ENCODE measurements at places on chromosomes 4 and X. TPM values are rescaled to one million over a fixed set of nuclear protein-coding genes. Genes with fewer than 3 reads are reported as not detected.

GRCh38 chrX:1609311-1609710, 5.5 kb upstream of the ASMT start:
- no peak for DNase-seq

The WNK3 gene
- 0.63 TPM for polyA plus RNA-seq

The FGFBP2 gene
- not detected for polyA plus RNA-seq

DNA sequence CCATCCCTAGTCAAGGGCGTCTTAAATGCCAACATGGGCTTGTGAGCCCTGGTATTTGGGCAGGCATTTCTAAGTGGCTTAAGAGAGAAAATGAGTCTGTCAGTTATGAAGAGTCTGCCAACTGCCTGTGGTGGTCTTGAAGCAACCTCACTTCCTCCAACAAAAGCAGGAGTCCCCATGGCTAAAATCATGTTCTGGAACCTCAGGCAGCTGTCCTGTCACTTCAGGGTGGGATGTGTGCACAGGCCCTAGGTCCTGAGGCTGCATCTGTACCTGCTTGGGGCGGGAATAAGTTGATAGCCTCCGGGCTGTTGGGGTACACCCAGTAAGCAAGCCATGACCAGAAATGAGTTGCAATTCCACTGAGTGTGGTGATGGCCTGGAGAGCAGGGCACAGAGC, 115.0 kb upstream of the SCML1 start:
- no peak for DNase-seq

- DNase-seq, result no peak
These were observed 216.6 kb upstream of the INTU start for GRCh38 chr4:127416115-127416514.

The TKTL2 gene
- not detected for polyA plus RNA-seq

DNA sequence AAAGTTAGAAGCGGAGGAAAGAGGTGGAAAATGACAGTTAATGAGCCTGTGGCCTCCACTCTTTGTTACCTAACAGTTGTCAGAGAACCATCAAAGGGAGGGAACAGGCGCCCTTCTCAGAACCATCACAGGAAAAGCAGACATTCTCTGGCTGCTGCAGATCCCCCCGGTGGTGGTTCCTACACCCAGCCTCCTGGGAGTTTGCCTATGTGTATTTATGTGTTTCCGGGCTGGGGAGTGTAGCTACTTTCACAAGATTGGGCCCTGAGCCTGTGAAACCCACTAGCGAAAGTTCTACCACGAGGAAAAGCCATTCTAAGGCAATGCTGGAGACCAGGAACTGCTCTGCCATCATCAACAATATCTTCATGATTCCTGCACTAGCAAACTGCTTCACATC, 52.7 kb upstream of the BCOR start:
- no peak for DNase-seq

- no peak for DNase-seq
These were observed 150.5 kb downstream of the RNF150 start for GRCh38 chr4:140982613-140983340.

The CETN2 gene
- 70.9 TPM for polyA plus RNA-seq

GRCh38 chrX:13761606-13762414, 27.3 kb downstream of the OFD1 start:
- no peak for DNase-seq

The PDZD4 gene
- 0.04 TPM for polyA plus RNA-seq

- DNase-seq, result no peak
These were observed 60.5 kb upstream of the C1GALT1C1 start for GRCh38 chrX:120690344-120690743.

- DNase-seq, result no peak
These were observed 90.8 kb downstream of the TSPAN5 start for GRCh38 chr4:98567611-98568010.

The TMEM175 gene
- polyA plus RNA-seq, result 27.9 TPM

- no peak for DNase-seq
These were observed 3.7 kb downstream of the LIMCH1 start for GRCh38 chr4:41541687-41542094.

DNA sequence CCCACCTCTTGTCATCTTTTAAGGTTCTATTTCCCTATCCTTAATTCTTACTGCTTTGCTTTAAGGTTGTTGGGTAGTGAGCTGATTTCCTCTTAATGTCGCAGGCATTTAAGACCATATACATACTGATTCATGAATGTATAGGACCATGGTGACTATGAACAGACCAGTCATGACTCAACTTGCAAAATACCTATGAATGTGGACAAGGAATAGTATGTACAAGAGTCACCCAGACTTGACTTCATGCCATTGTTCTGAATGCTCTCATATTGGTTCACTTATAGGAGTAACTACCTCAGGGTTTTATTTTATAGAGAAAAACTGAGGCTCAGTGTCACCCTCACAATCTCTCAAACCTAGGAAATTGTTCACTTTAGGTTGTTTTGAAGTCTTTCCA, 44.3 kb downstream of the CCNG2 start:
- DNase-seq, result no peak

DNA sequence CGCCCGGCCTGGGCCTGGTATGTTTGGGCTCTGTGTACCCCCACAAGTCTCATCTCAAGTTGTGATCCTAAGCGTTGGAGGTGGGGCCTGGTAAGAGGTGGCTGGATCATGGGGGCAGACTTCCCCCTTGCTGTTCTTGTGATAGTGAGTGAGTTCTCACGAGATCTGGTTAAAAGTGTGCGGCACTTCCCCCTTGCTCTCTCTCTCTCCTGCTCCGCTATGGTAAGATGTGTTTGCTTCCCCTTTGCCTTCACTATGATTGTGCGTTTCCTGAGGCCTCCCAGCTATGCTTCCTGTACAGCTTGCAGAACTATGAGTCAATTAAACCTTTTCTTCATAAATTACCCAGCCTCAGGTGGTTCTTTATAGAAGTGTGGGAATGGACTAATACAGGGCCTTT, 53.0 kb downstream of the CHST7 start:
- DNase-seq, result no peak

GRCh38 chr4:158347556-158347955, 137.3 kb downstream of the TMEM144 start:
- DNase-seq, result no peak

GRCh38 chr4:15654593-15655222, 449 bp downstream of the FBXL5 start:
- DNase-seq, result no peak

The MGST2 gene
- polyA plus RNA-seq, result 21.9 TPM

- no peak for DNase-seq
These were observed at the start of gene TLL1 for GRCh38 chr4:165872461-165873297. TLL1 (plus strand) TSS chr4:165873237; CDS start chr4:165873905, 668 bp downstream.

GRCh38 chrX:130301405-130301804, 32.7 kb upstream of the ZNF280C start:
- no peak for DNase-seq

The GLRA3 gene
- not detected for polyA plus RNA-seq

The ANK2 gene
- polyA plus RNA-seq, result 1.3 TPM

DNA sequence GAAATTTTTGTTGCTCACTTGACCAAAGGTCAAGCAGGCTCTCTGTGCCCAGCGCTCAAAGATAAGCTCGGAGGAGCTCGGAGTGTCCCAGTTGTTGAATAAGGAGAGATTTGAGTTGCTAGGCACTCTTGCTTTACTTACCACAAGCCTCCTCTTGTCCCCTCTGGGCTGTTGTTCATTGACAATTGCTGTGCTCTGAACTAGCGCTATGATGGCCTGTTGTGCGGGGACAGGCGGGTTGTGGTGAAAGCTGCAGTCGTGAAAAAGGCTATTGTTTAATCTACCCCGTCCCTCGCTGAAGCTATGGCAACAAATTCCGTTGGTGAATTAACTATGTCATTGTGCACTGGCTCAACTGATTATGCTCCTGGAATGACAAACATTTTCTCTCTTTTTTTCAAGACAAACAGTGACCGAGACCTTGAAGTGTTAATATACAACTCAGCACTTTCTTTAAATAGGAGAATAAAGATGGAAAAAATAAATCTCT, 21.0 kb upstream of the POLA1 start:
- DNase-seq, result no peak

The REPS2 gene
- polyA plus RNA-seq, result 0.15 TPM

The UGT2B7 gene
- polyA plus RNA-seq, result not detected

The TMPRSS11D gene
- not detected for polyA plus RNA-seq

The ARR3 gene
- polyA plus RNA-seq, result not detected

GRCh38 chrX:15438332-15438731, 54.1 kb upstream of the VEGFD start:
- no peak for DNase-seq

DNA sequence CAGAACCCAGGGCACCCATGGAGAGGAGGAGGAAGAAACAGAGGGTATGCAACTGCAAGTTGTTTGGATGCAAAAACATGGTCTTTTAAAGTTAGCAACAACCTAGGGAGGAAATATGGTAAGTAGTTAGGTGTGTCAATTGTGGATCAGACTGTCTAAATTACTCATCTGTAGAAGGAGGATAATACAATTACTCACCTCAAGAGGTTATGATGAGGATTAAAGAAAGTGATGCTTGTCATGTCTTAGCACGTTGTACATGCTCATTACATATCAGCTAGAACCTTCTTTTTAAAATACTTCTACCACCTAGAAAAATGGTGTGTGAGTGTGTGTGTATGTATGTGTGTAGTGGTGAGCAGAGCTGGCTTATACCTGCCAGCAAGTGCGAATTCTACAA, 2.3 kb upstream of the C1QTNF7 start:
- no peak for DNase-seq

The PASD1 gene
- polyA plus RNA-seq, result not detected

DNA sequence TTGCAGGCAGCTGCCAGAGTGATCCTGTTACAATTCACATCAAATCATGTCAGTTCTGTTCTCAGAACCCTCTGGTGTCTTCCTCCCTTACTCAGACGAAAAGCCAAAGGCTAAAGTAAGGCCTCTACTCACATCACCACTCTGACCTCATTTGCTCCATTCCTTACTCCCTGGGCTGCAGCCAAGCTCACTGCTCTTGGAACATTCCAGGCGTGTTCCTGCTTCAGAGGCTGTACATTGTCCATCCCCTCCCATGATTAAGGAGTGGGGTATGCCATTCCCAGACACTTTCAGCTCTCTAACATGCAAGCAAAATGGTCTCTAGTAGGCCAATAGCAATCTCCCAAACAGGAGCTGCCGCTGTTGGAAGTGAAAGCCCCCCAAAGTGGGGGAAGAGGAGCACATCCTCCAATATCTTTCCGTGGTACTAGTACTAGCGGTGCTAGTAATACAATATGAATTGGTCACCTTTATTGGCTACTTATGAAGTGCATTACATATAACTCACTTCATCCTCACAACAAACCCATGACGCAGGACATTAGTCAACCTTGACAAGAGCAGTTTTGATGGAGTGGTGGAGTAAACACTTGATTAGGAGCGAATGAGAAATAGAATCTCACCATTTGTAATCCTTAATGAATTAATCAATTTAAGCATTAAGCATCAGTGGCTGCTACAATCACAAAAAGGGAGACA, 15.0 kb downstream of the GAB3 start:
- DNase-seq, result peak; percentile 70

DNA sequence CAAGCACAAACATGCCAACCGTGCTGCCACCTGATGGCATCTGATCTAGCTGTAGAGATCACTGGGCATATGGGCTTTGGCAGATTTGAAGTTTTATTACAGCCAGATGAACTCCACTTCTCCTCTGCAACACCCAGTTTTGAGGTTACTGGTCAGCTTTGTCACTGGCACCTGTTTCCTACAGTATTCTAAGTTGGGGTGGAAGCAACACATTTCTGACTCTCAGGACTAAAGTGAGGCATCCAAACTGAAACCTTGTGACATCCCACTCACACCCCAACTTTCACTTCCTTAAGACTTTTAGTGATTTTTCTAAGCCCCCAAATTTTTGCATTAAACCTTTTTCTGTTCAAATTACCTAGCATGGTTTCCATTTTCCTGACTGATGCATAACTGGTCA, 115.1 kb upstream of the PCDH18 start:
- no peak for DNase-seq

DNA sequence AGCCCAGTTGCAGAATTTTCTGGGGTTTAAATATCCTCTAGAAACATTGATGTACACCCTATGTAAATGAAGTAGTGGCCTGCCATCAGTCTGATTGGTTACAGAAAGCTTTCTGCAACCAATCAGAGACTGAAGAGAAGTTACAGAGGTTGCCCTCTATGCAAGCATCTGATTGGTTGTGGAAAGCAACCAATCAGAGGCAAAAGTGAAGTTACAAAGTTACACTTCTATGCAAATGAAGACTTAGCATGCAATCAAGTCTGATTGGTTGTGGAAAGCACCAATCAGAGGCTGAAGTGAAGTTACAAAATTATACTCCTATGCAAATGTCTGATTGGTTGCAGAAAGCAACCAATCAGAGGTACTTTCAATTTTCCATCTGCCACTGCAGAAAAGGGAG, 51.9 kb upstream of the USP9X start:
- no peak for DNase-seq

GRCh38 chr4:119598521-119598920, 30.1 kb downstream of the PDE5A start:
- no peak for DNase-seq

The PLXNB3 gene
- polyA plus RNA-seq, result 5.5 TPM

- no peak for DNase-seq
These were observed 799.4 kb upstream of the AGA start for GRCh38 chr4:178241601-178242118.

- no peak for DNase-seq
These were observed 17.6 kb upstream of the NYX start for GRCh38 chrX:41429592-41429991.

DNA sequence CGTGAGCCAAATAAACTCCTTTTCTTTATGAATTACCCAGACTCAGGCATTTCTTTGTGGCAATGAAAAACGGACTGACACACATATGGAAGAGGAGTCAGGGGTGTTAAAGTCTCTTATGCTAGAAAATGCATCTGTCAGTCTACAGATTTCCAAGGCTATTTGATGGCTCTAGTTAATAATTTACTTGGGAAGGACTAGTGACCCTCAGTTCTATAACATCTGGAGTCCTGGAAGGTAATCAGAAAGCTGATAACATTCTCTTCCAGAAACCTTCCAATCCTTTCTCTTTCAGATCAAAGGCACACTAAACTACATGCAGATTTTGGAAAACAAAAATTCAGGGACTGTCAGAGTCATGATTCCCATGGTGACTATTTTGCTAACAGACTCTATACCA, 142.0 kb upstream of the TEX13D start:
- no peak for DNase-seq

GRCh38 chr4:179095585-179096221, 1653.5 kb upstream of the AGA start:
- peak; percentile 11 for DNase-seq

DNA sequence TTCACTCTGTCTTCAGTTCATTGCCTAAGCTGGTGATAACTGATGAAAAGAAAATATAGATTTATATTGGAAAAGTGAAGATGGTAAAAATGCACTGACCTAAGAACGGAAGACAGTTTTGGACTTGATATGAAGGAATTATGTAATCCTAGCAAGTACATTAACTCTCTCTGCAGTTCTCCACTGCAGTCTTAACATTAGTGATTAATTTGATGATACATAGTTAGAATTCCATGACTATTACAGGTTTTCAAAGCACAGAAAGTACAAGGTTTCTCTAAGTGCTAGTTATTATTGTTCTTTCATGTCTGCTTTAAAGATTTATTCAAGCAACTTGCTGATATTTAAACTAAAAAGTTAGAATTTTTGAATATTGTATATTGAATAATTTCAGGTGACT, 1591.7 kb upstream of the ADGRL3 start:
- DNase-seq, result no peak

The DUSP21 gene
- polyA plus RNA-seq, result not detected

The GYPE gene
- 1.6 TPM for polyA plus RNA-seq

- DNase-seq, result no peak
These were observed 108.1 kb upstream of the IQCM start for GRCh38 chr4:149923736-149924135.
